ENCODE measurements at places on chromosomes 3 and 15.

- no peak for DNase-seq
Measured at GRCh38 chr15:51335538-51336410, 2.6 kb downstream of the CYP19A1 start.

GRCh38 chr3:148077965-148078364, 619.7 kb upstream of the AGTR1 start:
- DNase-seq = no peak

GRCh38 chr3:29686889-29687592, 406.2 kb downstream of the RBMS3 start:
- DNase-seq = no peak

DNA sequence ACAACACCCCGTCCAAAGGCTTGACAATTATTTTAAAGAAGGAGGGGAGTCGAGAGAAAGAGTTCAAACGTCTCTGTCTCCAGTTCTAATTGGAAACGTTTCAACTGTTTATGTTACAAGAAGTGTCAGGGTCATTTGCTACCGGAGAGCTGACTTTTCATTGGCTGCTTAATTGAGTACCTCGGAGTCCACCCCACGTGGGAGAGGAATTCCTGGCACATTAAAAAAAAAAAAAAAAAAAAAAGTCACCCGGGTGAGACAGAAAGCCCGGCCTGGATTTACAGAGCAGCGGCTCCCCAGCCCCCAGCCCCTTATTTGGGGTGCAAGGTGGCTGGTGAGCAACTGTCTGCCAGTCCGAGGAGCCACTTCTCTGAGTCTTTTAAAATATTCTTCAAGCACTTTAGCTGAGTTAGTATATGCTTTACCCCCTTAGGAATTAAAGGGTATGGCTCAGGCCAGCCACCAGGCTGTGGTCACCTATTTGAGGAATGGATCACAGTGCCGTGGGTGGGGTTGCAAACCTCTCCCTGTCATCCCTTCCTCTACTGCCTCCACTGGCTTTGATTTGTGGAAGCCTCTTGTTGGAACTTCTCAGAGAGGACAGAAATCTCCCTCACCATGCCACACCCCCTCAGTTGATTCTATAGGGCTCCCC, 3.9 kb upstream of the TLE3 start:
- no peak for DNase-seq

DNA sequence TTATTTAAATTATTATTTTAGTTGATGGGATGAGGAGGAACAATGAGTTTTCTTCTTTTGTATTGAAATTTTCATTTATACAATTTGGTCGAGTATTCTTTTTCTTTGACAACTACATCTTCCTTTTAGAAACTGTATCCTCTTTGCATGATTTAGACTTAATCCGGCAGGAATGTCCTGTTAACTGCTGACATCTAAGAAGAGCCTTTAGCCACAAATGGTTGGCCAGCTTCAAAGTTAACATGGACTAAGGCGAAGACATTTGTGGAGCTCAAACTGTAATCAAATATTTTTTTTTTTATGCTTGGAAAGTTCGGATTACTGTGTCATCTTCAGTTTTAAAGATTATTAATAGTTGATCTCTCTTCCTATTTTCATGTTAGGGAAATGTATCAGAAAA, 43.2 kb downstream of the RIOX2 start:
- no peak for DNase-seq

- DNase-seq = no peak
Measured at GRCh38 chr15:97012986-97013385, 682.5 kb downstream of the NR2F2 start.

- no peak for DNase-seq
Measured at GRCh38 chr3:19940643-19941042, 6.3 kb upstream of the RAB5A start.

GRCh38 chr3:156463123-156463522, 91.8 kb downstream of the SSR3 start:
- no peak for DNase-seq
